Left ventricle myocardium inferior (tissue), 1 donor: ENCODE measurements at places on chromosomes 1 and 21. TPM values are rescaled to one million over a fixed set of nuclear protein-coding genes. Genes with fewer than 3 reads are reported as not detected.

Gene OR2AK2
- total RNA-seq = not detected

Gene RBM11
- total RNA-seq = 0.30 TPM

Gene TSPAN1
- 1.4 TPM for total RNA-seq

Gene UTS2
- not detected for total RNA-seq

Gene ZNF695
- not detected for total RNA-seq

Gene LDLRAD1
- not detected for total RNA-seq

Gene ADCY10
- total RNA-seq = 0.22 TPM

- DNase-seq = no peak
These were observed 32.0 kb downstream of the RIMS3 start for GRCh38 chr1:40633523-40633922.

DNA sequence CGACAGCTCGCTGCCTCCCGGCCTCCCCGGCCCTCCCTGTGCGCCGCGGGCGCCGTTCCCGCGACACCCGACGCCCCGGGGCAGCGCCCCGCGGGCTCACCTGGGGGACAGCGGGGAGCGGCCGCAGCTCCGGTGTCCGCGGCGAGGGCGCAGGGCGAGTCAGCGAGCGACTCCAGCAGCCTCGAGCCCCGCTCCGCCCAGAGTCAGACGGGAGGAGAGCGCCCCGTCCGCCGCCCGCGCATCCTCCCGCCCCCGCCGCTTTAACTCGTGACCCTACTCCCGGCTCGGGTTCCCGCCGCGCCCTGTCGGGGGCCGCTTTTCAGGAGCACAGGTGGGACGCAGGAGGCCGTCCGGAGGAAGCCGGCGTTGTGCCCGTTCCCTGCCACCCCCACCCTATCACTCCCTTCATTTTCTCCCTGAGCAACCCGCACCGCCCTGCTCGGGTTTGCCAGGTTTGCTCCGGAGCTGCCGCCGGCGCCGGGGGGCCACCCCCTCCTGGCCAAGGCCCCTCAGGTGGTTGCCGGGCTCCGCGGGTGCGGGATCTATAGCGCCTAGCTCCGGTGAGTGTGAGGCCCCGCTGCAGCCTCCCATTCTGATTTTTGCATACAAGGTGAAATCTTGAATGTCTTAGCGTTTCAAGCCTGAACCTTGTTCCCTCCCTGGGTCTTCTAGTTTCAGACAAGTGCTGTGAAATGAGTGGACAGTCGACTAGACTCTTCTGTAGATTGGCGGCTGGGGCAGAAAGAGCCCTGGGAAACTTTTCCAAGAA is at the start of gene MCOLN3:
Gene MCOLN3 (minus strand): TSS at position 205 of the 769 bp plus-strand sequence. CDS start 3,140 bp downstream, outside the sequence.
- peak; percentile 17 for DNase-seq

- DNase-seq = no peak
These were observed 47.5 kb downstream of the SYDE2 start for GRCh38 chr1:85153149-85153891.

GRCh38 chr1:23210351-23210785 is 6.9 kb downstream of the HTR1D start:
- no peak for DNase-seq

- DNase-seq = no peak
These were observed 19.5 kb downstream of the RHOU start for GRCh38 chr1:228754646-228755268.

GRCh38 chr1:230416430-230416829 is 9.7 kb downstream of the PGBD5 start:
- DNase-seq = no peak

GRCh38 chr1:231998791-231999190 is 372.2 kb downstream of the DISC1 start:
- no peak for DNase-seq

- no peak for DNase-seq
These were observed 1.7 kb downstream of the MARCKSL1 start for GRCh38 chr1:32334274-32334861.

DNA sequence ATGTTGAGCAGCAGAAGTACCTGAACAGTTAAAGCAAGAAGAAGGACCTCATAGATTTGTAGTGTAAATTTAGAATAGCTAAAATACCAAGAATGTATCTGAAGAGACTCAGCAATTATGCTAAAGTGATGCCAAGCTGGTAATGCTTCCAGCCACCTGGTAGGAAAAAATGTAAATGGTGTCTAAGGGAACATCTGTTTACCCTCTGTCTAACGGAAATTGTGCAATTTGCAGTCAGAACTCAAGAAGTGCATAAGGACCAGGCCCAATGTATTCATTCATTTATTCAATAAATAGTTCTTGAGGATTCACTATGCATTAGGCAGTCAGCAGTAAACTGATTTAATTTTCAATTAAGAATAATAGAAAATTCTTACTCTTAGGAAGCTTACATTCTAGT is 116.0 kb upstream of the ADGRL4 start:
- no peak for DNase-seq

- no peak for DNase-seq
These were observed 25.8 kb downstream of the PIGP start for GRCh38 chr21:37047079-37047478.

GRCh38 chr1:74053407-74053806 is 144.6 kb downstream of the LRRIQ3 start:
- DNase-seq = no peak

DNA sequence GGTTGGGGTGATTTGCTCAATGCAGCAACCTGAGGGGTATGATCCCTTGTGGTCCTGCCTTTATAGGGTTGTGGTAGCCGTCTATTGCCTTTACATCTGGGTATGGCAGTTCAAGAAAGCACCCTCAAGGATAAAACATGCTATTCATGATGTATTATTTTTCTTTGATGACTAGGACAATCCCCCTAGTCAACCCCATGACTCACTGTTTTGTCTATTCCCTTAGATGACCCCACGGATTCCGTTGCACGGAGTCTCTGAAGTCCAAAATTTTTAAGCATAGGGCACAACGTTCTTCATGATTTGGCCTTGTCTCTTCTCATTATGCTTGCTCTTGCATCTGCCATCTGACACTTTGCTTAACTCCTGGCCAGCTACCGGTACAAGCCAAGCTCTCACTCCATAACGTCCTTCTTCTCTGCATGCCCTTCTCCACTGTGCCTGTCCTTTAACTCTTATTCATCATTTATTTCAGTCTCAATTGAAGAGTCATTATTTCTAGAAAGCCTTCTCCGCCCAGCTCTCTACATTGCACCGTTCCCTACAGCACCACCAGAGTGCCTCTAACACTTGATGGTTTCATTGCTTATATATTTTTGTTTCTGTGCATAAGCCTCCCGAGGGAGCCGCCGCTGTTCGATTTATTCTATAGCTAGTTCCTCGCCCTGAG is 838 bp upstream of the DISP1 start:
- DNase-seq = no peak

- DNase-seq = no peak
These were observed 16.9 kb downstream of the SELL start for GRCh38 chr1:169694304-169695075.

DNA sequence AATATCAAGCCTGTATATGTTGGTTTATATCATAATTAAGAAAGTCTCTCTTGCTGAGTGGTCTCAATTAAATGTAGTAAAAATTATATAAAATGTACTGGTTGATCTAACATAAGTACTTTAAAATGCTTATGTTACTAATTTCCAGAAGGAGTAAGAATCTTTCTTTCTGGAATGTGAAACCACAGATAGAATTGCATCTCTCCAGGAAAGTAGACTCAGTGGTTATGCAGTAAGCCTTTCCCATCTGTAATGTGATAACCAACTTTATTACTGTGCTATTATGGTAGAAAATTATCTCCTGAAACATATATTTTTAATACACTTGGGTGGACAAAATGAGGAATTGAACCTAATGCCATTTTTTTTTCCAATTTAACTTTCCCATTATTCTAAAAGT is 8.9 kb upstream of the RALGPS2 start:
- no peak for DNase-seq

GRCh38 chr1:91826649-91827048 is 59.3 kb downstream of the TGFBR3 start:
- DNase-seq = no peak

- DNase-seq = no peak
These were observed 128.3 kb upstream of the HMGB4 start for GRCh38 chr1:33735624-33736023.

DNA sequence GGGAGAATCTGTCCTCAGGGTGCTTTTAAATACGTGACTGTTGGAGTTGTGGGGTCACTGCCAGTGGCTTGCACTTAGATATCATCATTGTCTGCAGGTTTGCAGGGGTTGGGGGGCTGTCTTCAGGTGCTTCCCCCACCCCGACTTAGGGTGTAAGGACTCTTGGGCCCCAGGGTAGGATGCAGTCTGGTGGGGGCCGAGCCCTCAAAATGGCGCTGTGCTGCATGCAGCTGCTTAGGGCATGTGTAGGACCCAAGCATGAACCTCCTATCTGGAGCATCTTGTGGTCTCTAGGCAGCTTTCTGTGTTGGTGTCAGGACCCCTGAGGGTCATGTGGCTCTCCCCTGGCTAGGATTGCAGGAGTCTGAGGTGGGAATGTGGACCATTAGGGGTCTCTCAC is 55.6 kb upstream of the B3GALT2 start:
- no peak for DNase-seq

- DNase-seq = peak; percentile 57
These were observed 4.7 kb upstream of the CD160 start for GRCh38 chr1:145714524-145715111.
